ENCODE measurements at places on chromosomes 2 and 18. TPM values are rescaled to one million over a fixed set of nuclear protein-coding genes. Genes with fewer than 3 reads are reported as not detected.

GRCh38 chr2:70686577-70687460 lies 81.2 kb downstream of the ADD2 start:
- DNase-seq: peak; percentile 86

- DNase-seq: no peak
Measured at GRCh38 chr18:25815659-25816058, 274.8 kb downstream of the SS18 start.

GRCh38 chr2:174577967-174578589 lies 19.5 kb downstream of the WIPF1 start:
- no peak for DNase-seq

DNA sequence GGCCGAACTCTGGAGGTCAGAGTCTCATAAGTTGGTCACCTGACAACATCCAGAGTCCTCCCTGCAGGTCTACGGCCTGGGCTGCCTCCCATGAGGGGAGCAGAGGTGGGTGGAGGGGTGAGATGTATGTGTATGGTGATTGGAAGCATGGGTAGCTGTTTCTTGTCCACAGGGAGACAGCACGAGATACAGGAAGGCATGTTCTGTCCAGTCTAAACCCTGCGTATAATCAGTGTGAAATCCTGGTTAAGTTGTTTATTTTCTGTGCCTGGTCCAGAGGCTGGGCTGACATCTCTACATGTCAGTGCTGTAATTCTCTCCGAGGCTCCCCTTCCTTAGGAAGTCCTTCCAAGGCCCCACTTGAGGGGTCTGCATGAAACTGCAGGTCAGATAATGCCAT lies 8.9 kb downstream of the TOGARAM2 start:
- DNase-seq: no peak

GRCh38 chr2:108128249-108128648 lies 111.5 kb upstream of the SULT1C3 start:
- DNase-seq: no peak

GRCh38 chr2:234075947-234076346 lies 25.4 kb downstream of the SPP2 start:
- DNase-seq: peak; percentile 12

The GRB14 gene
- 9.0 TPM for total RNA-seq

- no peak for DNase-seq
Measured at GRCh38 chr2:159119652-159120257, 151.3 kb downstream of the TANC1 start.

The HNMT gene
- total RNA-seq: 23.3 TPM

- DNase-seq: no peak
Measured at GRCh38 chr18:58532298-58532697, 96.6 kb downstream of the ALPK2 start.

- no peak for DNase-seq
Measured at GRCh38 chr2:23645230-23645808, 260.3 kb downstream of the KLHL29 start.

The CDCA7 gene
- total RNA-seq: 14.2 TPM

DNA sequence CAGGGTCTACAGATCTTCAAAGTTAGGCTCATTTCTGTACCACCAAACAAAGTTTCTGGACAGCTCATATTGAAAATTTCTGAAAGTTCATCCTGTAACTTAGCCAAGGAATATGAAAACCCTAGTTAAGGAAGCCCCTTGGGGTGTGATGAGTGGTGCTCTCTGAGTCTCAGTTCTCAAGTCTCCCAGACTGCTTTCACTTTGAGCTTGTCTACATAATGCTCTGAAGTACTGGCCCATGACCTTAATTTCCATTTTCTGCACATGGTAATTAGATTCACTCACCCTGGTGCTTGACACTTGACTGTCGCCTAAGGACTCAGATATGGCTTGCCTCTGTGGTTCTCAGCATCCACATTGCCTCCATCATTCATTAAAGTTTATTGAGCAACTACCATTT lies 51.7 kb upstream of the SATB2 start:
- DNase-seq: no peak

The UGT1A5 gene
- total RNA-seq: not detected

- no peak for DNase-seq
Measured at GRCh38 chr2:233668605-233669260, 3.0 kb upstream of the UGT1A9 start.

The CYTIP gene
- total RNA-seq: 0.27 TPM

GRCh38 chr2:97765933-97766332 lies 52.6 kb downstream of the ZAP70 start:
- no peak for DNase-seq

DNA sequence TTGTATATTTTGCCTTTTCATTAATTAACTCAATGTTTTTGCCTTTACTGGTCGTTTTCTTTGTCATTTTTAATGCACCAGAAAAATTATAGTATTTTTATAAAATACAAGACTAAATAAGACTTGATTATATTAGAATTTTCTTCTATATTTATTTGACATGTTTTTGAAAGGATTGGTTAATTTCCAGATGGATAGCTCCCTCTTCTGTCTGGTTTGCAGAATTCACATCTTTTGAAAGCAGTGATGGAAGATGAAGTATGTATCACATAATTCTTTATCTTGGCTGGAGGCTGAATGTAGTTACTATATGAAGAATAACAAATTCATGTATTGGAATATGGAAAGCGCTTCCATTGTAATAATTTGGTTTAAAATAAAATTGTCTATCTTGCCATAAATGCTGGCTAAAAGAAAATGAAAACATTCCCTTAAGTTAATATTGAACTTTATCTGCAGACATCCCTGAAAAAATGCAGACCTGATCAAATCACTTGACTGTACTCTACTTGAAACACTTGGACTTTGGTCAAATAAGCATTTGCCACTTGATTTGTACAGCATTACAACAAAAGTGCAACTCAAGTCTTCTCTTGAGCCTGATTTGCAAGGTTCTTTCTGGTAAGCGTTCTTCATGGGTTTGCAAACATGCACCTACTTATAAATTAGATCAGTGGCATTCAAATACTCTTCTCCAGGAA lies 86.3 kb upstream of the EFEMP1 start:
- no peak for DNase-seq

DNA sequence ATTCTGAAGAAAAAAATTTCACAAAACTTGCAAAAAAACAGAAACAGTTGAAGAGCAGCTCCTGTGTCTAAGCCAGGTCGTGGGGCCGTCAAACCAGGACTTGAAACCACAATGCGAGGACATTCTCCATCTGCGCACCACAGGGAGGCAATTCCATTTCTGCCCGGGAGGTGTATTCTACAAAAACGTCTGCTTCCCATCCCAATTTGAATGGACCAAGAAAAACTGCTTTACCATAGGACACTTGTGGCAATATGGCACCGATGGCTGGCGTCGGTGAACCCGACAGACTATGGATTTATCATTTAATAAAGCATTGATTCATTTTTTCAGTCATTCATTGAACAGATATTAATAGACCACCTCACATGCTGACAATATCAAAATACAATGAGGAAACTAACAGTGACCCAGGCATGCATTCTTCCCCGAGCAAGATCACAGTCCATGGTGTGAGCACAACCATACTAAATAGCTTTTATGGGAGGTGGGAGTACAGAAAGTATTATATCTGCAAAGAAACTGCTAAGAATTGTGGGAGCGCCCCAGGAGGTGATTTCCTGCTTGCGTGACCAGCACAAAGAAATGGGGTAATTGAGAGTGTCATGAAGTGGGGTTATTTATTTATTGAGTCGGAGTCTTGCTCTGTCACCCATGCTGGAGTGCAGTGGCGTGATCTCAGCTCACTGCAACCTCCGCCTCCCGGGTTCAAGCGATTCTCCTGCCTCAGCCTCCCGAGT lies 10.5 kb upstream of the ZAP70 start:
- no peak for DNase-seq

DNA sequence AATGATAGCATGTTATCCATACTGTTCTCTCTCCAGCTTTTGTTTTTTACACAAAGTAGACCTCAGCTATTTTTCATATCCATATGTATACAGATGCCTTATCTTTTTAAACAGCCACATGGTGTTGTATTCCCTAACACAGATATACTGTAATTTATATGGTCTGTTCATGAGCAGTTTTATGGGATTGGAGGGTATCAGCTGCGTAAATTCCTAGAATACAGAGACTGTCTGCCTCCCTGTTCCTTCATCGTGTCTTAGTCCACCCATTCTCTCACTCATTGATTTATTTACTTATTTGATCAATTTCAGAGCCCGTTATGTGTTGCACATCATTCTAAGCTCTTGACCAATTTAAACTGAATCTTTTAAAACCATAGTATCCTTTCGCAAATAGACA lies 80.6 kb downstream of the GATA6 start:
- DNase-seq: no peak

The EFR3B gene
- total RNA-seq: 31.9 TPM

GRCh38 chr2:96201338-96201737 lies 7.3 kb downstream of the STARD7 start:
- DNase-seq: no peak

GRCh38 chr18:24658302-24658701 lies 197.9 kb downstream of the HRH4 start:
- no peak for DNase-seq

The SGO2 gene
- 13.9 TPM for total RNA-seq

The UGT1A7 gene
- not detected for total RNA-seq

GRCh38 chr2:205041472-205042130 lies 496.3 kb downstream of the PARD3B start:
- no peak for DNase-seq

The IL18RAP gene
- not detected for total RNA-seq

The ADNP2 gene
- 20.7 TPM for total RNA-seq

- DNase-seq: no peak
Measured at GRCh38 chr18:77895250-77895649, 645.6 kb downstream of the GALR1 start.

DNA sequence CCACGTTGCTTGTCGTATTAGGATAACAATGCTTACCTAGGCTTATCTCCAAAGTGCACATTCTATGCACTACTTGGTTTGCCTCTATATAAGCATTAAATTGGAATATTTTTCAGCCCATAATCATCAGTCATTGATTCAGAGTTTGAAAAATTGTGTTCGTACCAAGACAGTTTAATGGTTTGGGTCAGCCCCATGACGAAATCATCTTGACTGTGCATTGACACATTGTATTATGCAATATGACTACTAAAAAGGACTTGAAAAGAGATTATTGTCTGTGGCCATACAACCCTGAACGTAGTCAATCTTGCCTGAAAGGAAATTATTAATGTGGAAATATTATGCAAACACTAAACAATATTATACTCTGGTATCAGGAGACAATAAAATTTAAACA lies 141.3 kb downstream of the EML6 start:
- DNase-seq: no peak

GRCh38 chr18:60389314-60389713 lies 16.7 kb upstream of the MC4R start:
- no peak for DNase-seq

DNA sequence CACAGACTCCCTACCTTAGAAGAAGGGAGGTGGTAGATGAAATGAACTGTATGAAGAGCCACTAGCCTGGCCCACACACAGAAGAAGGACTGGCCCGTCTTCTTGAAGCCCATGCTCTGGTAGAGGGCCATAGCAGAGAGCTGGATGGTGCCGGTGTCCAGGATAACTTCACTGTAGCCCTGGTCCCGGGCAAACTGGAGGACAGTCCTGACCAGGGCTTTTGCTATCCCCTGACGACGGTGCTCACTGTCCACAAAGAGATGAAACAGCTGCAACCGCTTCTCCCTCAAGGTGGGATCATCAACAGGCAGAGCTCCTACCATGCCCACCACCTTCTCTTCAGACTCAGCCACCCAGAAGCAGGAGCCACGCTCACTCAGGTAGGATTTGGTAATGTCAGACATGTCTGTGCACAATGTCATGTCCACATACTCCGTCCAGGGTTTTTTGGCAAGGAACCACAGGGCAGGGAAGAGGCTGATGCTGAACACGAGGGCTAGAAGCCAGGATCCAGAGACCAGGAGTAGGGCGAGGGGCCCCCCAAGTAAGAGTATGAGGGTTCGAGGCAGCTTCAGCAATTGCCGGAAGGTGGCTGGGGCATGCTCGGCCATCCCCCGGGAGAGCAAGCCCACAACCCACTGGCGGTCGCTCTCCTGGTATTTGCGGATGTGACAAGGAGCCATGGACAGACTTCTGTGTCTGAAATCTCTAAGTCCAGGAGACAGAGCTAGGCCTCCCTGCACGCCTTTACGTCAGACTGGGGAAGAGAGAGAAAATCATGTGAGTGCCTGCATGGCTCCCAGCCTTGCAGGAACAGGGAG lies 1.1 kb downstream of the NAT8 start:
- no peak for DNase-seq

- DNase-seq: no peak
Measured at GRCh38 chr2:135475128-135475527, 55.9 kb downstream of the ZRANB3 start.

The DTNA gene
- total RNA-seq: 86.1 TPM

DNA sequence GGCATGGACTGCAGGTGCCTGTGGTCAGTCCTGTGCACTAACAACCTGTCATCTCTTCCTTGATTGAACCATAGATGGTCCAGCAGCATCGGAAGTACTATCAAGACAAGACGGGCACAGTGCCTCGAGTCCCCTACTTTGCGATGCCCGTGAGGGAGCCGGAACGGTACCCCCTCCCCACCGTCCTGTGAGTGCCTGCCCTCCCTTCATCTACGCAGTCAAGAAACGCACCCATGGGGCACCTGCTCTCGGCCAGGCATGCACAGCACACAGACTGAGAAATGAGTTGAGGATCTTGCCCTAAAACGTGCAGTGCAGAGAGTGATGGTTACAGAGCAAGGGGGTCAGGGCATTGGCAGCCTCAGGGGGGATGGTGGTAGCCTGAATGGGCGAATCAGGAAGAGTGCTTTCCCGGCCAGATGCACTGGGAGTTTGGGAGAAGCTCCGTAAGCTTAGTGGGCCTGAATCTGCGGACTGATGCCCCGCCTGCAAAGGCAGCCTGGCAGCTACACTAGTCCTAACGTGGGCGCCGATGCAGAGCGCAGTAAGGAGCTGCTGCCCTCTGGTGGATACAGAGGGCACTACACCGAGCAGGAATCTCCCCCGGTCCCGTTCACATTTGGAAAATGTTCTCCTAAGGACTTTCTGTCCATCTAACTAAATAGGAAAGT lies 63.6 kb downstream of the CIB4 start:
- DNase-seq: peak; percentile 84

GRCh38 chr2:29575370-29575890 lies 346.0 kb downstream of the ALK start:
- no peak for DNase-seq

DNA sequence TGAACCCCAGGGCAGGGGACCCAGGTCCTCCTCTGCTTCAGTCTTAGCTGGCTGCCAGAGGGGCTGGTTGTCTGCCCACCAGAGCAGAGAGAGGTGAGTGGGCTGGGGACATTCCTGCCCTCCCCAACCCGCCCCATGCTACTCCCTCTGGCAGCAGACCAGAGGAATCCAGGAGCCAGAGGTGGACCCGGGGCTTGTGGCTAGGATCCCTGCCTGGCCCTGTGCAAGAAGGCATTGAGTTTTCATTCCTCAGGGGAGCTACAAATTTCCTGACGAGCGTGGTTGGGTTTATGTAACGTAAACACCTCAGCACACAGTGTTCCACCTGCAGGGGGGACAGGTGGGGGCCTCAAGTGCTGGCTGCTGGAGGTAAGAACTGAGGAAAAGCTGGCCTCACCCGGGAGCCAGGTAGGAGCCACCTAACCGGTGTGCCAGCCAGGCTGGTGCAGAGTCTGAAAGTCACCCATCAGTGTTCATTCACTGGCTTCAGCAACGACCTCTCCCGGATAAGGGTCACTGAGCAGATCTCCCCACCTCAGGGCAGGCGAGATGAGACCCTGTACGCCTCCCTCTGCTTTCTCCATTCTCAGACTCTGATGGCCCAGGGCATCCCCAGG lies 246.8 kb downstream of the DYSF start:
- no peak for DNase-seq
